Right lobe of liver (tissue), 6 donors: ENCODE measurements at places on chromosomes 6 and 20. TPM values are rescaled to one million over a fixed set of nuclear protein-coding genes. Genes with fewer than 3 reads are reported as not detected.

GRCh38 chr6:163970846-163971564 is 556.5 kb downstream of the QKI start:
- DNase-seq: no peak

GRCh38 chr20:56202493-56203077 is 45.9 kb upstream of the MC3R start:
- DNase-seq: no peak

- no peak for DNase-seq
Observed at GRCh38 chr6:161137839-161138542, 135.9 kb downstream of the AGPAT4 start.

DNA sequence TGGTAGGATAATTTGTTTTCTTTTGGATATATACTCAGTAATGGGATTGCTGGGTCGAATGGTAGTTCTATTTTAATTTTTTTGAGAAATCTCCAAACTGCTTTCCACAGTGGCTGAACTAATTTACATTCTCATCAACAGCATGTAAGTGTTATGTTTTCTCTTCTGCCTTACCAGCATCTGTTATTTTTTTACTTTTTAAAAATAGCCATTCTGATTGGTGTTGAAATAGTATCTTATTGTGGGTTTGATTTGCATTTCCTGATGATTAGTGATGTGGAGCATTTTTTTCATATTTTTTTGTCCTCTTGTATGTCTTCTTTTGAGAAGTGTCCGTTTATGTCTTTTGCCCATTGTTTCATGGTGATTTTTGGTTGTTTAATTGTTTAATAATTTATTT is 11.9 kb downstream of the HINT3 start:
- DNase-seq: no peak

Gene TLDC2
- total RNA-seq: not detected

Gene PLCB1
- total RNA-seq: 7.9 TPM
